ENCODE measurements at places on chromosomes 6 and 20.

- no peak for DNase-seq
Measured at GRCh38 chr6:34859951-34860350, 27.9 kb downstream of the TAF11 start.

- no peak for DNase-seq
Measured at GRCh38 chr6:54632984-54633565, 213.5 kb upstream of the FAM83B start.

GRCh38 chr6:31713991-31714684, 1.0 kb upstream of the LY6G6D start:
- DNase-seq, result no peak

GRCh38 chr20:46050444-46050843, 21.4 kb downstream of the SLC12A5 start:
- no peak for DNase-seq

DNA sequence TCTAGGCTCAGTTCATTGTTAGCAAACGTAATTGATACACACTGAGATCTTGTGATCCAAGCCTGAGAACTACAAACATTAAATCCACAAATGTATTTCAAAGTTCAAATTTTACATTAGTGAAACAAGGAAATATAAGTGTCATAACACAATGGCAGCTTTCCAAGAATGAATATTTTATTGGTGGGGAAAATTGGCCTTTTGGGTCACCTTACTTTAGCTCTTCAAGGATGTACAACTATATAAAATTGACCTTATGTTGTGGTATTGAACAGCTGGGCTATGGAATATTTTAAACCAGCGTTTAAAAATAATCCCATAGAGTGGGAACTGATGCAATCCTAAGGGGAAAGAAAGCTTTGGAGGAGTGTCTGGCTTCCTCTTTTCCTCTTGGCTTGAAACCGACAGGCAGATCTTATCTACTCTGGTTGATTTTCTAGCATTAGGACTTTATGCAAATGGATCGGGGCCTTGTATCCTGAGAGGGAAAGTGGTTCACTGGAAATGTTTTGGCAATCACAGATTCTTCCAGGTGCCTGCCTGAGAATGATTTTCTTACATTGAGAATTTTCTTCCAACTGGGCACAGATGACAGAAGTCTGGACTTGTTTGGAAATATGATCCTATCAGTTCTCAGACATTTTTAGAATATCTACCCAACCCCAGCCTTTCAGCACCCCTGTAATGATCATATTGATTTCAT, 184.8 kb upstream of the ECI2 start:
- DNase-seq, result no peak

GRCh38 chr6:44409207-44409794, 21.8 kb downstream of the CDC5L start:
- no peak for DNase-seq

DNA sequence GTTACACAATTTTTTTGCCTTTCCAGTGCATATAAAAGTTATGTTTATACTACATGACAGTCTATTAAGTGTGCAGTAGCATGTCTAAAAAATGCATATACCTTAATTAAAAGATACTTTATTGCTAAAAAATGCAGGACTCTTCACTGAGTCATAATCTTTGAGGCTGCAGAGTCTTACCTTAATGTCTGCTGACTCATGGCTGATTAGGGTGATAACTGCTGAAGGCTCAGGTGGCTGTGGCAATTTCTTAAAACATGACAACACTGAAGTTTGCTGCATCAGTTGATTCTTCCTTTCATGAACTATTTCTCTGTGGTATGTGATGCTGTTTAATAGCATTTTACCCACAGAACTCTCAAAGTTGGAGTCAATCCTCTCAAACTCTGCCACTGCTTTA, 19.1 kb downstream of the ZSCAN23 start:
- no peak for DNase-seq

DNA sequence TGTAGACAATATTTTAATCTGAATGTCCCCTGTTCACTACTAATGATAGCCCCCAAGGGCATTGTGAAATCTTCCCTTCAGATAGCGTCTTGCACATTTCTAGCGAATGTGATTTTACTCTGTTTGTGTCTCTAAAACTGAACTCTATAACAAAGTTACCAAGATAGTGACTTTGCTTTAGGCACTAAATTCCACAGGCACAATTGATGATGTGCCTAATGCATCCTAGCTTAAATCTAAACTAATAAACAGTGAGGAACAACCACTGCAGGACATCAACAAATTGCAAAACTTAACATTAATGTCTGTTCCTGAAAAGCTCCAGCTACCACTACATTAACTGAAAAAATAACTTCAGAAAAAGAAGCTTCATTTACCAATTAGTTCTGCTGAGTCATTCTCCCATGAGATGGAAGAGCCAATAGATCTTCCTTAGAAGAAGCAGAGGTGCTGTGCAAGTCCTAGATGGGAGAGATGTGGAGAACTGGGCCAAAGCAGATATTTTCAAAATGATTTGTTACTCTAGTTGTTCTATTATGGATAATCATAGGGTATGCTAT, 1065.0 kb downstream of the EPHA7 start:
- DNase-seq, result no peak

DNA sequence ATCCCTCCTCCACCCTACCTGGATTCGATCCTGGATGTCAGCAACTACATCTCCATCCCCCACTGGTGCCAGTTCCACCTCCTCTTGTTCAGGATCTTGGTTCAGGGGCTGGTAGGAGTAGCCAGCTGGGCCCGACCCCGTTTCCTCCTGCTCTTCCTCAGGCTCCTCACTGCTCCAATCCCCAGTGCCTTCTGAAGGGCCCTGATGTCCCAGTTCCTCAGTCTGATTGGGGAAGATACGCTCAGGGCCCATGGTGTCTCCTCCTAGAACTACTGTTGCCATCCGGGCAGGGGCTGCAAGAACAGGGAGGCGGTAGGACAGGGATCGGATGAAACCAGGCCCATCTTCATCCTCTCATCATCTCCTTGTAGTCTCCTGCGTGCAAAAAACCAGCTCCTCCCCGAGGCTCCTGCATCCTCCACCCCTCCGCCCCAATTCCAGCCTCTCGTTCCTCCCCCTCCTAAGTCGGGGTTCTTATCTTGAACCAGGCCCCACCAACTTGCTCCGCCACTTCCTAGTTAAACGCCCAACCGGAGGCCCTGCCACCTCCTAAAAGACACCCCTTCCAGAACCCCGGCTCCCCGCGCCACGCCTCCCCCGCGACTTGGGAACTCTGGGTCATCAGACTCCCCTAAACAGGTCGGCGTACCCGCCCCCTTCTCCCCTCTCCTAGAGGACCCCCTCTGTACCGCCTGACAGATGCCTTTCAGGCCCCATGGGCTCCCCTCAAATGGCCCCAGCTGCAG, 476 bp downstream of the MEA1 start:
- no peak for DNase-seq

DNA sequence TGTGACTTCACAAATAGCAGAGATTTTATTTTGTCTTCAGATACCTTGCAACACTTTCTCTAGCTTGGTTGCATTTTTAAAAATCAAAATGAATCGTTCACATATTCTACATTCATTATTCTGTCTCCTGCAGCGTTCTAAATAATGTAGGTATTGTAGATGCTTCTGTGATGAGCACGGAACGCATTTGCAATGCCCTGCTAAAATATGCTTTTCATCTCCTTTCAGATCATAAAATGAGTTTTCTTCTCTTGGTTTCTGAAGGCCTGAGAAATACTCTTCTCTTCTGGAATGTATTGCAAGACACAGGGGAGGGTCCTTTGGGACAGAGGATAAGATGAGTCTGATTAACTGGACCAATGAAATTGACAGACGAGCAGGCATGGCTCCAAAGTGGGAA, 390.7 kb downstream of the PREX1 start:
- no peak for DNase-seq

DNA sequence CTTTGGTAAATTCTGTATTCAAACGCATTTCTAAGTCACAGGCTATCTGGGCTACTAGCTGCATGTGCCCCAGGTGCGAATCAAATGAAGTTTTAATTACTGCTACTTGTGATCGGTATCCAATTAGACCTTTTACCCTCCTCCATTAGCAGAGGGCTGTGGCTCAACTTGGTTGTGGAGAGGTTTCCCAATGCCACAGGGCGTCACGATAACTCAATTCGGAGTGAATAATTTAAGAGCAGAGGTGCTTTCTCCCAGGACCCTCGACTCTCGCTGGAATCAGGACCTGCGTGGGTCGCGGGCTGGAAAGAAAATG, 640 bp downstream of the SAYSD1 start:
- DNase-seq, result no peak

- no peak for DNase-seq
Measured at GRCh38 chr6:153957394-153957793, 81.6 kb upstream of the OPRM1 start.

- no peak for DNase-seq
Measured at GRCh38 chr6:32416036-32416435, 9.1 kb upstream of the BTNL2 start.

All from activated CD4-positive, alpha-beta T cell treated with anti-CD3 and anti-CD28 coated beads for 4 hours (primary cell).